ENCODE measurements at places on chromosomes 1 and 21.

DNA sequence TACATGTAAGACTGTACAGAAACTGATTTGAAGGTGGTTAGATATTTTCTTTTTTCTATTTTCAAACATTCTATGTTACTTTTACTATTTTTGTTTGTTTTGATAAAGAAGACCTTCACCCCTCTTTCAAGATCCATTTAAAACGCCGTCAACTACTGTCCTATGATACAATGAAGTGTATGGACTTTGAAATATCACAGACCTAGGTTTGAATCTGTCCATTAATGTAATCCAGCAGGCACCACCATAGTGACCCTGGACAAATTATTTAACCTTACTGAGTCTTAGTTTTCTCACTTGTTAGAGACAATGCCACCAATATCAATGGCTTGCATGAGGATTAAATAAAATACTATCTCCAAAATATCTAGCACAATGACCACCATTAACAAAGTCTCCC is 2.0 kb downstream of the FRRS1 start:
- DNase-seq = no peak

GRCh38 chr1:206706806-206707366 is 22.2 kb downstream of the MAPKAPK2 start:
- DNase-seq = no peak

DNA sequence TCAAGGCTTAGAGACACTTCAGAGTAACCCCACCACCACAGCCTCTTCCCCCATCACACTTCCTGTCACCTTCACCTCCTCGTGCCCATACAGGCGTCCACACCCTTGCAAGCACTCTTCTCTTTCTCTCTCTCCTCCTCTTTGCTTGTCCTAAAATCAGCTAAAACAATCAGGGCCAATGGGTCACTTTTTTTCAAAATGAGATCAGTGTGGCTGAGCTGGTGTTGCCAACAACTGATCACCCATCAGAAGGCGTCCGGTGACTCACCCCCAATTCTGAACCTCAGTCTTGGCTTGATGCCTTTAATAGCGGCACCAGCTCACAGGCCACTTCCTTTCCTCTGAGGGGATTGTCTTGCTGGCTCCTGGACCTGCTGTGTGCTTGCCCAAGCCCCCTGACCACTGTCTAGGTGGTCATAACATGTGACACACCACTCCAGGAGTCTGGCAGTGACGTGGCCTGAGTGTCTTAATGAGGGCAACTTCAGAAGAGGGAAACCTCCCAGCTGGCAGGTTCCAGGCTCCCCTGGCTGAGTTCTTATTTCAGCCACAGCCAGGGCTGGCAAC is 1.6 kb downstream of the DRAXIN start:
- DNase-seq = peak; percentile 52

GRCh38 chr1:52127181-52128180 is 14.4 kb upstream of the ZFYVE9 start:
- DNase-seq = no peak

GRCh38 chr1:183029591-183030000 is 6.4 kb downstream of the LAMC1 start:
- DNase-seq = no peak

- DNase-seq = no peak
Observed at GRCh38 chr1:247456021-247456420, 1.9 kb downstream of the OR2B11 start.

GRCh38 chr1:21313886-21314721 is 23.8 kb upstream of the ECE1 start:
- DNase-seq = no peak
